HS-5 (cell line): ENCODE measurements at places on chromosomes 11 and 22.

DNA sequence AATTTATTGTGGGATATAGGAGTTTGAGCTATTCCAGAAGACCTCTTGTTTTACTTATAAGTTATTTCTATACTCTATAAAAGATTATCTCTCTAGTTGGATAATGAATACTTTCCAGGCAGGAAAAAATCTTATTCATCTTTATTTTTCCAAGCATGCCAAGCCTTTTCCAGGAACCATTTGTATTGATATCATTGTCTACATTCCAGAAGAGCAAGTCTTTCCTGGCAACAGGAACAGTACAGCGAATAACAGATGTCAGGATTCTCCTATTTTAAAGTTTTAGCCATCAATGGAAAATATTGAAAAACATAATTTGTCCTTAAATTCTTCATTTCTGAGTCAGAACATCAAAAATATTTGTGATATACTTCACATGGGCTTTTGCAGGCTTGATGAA, 5.2 kb upstream of the NXPE1 start:
- no peak for DNase-seq

DNA sequence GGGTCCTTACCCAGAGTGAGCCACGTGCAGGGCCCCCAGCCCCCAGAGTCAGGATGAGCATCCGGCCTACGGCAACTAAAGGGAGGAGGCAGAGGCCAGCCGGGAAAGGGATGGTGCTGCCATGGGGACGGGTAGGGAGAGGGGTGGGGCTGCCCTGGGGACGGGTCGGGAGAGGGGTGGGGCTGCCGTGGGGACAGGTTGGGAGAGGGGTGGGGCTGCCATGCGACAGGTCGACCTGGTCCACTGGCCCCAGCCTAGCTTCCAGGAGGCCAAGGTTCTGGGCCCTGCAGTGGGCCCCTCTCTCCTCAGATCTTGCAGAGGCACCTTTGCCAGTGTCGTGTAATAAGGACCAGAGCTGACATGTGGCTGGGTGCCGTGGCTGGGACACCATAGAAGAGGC, 187.7 kb downstream of the BRD1 start:
- no peak for DNase-seq

GRCh38 chr11:20596205-20597153, 2.9 kb upstream of the SLC6A5 start:
- no peak for DNase-seq

DNA sequence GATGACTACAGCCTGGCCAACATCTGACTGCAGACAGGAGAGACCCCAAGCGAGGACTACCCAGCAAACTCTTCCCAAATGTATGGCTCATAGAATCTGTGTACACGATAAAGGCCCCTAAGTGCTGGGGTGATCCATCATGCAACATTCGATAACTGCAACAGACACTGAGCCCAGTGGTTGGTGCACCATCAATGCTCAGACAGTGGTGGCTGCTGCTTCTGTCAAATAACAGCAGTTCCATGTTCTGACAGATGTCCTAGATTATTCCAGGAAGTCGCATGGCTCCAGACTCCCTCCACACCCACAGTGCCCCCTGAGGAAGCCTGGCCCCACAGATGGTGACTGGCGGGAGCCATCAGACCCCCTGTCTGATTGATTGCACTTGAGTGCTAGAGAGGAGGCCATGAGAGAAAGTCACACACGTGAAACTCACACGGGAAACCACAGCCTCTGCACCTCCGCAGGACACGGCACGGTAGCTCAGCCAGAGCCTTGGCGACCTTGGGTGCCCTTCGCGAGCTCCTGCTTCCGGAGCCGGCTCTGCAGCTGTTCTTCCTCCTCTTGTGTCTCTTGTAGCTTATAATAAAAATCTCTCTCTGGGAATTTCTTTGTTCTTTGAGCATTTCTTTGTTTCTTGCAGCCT, 1155.9 kb downstream of the TBC1D22A start:
- no peak for DNase-seq

- DNase-seq, result no peak
These were observed 15.9 kb downstream of the KLHL22 start for GRCh38 chr22:20479612-20480196.

DNA sequence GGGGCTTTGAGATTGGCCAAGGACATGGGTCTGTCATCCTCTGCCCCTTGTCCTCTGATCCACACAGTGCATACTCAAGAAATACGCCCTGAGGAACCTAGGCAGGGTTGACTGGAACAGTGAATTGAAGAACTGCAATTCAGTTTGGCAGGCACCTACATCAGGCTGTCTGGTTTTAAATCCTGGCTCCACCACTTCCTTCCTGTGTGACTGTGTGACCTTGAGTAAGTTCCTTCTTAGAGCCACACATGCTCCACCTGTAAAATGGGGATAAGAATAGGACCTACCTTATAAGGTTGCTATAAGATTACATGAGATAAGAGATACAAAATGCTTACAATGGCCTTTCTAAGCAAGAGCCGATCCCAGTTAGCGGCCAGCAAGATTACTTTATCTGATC, 15.8 kb upstream of the TCF20 start:
- DNase-seq, result no peak

- DNase-seq, result no peak
These were observed 42.1 kb upstream of the ISX start for GRCh38 chr22:35023692-35024363.

- no peak for DNase-seq
These were observed 255.6 kb upstream of the PLET1 start for GRCh38 chr11:112516261-112516660.
